ENCODE measurements at places on chromosomes 7 and 10.

DNA sequence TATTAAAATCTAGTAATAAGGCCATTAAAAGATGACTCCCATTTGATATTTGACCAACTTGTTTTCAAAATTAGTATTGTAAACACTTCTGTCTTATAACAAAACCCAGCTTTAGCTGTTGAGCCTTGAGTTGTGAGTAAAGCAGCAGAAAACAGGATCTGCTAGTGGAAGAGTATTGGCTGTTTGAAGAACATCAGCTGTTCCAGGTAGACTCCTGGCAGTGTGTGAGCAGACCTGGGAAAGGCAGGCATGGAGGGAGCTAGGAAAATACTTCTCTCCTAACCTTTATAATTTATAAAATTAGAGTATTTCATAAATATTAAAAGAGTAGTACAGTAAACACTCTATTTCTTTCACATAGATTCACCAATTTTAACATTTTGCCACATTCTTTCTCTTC lies 29.0 kb downstream of the KAT6B start:
- no peak for DNase-seq

GRCh38 chr10:111130471-111130870 lies 53.6 kb downstream of the ADRA2A start:
- no peak for DNase-seq

DNA sequence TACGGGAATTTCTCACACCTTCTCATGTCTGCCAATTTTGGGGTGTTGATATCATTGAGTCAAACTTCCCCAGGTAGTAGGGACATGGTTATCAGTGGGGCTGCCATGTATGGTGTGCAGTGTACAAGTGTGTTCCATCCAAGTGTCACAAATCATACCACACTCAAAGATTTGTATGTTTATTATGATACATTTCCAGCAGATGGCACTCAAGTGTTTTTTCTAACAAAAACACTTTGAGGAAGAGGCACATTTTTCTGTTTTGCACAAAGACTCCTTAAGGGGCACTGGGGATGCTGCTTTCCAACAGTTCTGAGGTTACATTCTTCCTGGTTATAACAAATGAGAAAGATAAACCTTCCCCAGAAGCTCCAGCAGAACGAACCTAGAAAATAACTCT lies 414.5 kb downstream of the REEP3 start:
- DNase-seq: peak; percentile 82

DNA sequence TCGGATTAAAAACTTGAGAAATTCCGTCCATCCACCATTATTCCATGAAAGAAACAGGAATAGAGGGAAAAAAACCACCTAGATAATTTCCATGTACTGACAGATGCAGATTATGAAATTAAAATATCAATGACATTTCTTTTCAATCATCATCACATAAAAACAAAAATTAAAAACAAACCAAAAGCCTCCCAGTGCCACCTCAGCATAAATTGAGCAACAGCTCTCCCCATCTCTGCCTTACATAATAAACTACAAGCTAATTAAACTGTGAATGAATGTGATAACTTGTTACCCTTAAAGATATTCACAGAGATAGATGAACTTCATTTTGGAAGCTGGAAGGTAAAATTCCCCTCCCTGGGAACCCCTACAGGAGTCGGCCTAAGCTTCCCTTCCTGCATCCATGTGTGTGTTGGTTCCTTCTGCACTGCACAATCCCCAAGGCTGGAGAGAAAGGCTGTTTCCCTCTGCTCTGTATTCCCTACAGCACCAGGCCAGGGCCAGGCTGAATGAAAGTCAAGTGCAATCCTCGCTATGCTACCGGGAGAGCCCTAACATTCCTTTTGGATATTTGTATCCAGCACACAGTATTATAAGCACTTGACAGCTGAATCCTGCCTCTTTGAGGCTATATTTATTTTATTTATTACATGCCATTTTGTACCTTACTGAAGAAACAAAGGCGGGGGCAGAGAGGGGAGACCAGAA lies 8.1 kb downstream of the CCDC6 start:
- no peak for DNase-seq

DNA sequence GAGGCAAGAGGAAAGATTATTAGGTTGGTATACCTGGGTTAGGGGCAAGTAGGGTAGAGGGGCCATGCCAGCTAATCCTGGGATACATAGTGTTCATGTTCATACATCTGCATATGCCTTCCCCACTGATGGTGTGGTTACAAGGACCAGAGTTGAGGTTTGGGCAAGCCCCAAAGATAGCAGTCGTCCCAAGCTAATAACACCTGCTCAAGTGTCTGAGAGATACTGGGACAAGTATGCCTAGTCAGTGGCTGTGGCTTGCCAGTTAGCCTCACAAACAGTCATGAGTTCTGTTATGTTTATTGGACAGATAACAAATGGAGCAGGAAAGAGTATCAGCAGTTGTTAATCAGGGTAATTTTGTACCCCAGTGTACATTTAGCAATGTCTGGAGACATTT lies 139.6 kb downstream of the ADAM22 start:
- DNase-seq: no peak

DNA sequence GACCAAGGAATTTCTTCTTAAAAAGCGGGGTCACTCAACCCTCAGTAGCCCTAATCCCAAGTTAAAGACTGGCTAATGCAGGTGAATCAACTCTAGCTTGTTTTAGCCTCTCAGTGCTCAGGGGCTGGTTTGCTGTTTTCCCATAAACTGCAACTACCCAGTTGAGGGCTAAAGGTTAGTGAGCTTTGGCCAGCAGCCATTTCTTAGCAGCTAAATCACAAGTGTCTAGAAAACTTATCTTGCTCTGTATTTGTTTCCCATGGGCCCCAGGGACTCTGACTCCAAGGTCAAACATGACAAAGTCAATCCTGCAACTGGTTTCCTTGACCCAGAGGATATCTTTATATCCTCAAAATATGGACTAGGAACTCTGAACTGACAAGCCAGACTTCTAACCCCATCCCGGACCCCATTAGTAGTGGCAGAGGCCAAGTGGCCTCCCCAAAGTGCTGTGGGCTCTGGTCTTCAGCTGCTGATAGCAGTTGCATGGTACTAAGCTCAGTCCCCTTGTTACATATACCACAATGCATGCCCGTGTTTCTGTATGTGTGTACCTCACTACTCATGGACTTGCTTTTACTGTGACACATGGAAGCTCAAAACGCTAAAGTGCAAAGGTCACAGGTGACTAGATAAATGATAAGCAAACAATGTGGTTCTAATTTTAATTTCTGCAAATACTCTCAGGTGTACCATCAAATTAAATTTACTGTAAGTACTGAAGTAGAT lies 793.0 kb upstream of the IGFBP3 start:
- no peak for DNase-seq

DNA sequence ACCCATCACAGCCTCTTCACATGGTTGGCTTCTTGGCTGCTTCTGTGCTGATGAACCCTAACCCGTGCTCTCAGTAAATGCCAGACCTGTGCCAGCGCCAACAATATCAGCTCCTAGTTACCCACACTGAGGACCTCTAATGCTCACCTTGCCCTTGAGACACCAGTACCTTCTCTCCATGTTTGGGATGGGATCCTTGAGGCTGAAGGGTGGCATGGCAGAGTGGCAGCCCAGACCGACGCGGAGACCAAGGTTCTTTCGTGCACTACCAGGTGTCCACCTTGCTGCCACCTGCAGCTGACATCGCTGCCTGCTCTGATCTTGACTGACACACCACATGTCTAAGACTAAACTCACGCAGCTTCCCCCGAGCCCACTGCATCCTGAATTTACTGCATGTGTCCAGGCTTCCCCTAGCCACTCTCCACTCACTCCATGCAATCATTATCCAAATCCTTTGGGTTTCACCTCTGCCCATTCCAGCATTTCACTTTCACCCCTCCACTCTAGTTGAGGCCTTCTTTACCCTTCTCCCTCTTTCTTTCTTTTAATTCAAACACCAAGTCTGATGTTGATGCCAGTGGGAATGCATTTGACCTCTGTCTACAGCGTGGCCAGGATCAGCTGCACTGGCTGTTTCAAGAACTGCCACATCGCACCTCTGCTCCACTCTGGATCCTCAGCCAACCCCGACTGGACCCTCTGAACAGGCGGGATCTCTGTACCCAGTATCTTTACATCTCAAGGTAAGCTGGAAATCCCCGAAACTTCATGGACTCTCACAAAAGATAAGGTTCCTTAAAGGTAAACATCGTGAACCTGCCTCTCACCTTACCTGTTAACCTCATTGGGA lies 294.9 kb downstream of the GLRX3 start:
- DNase-seq: no peak

- no peak for DNase-seq
Observed at GRCh38 chr7:2807845-2808772, 36.0 kb downstream of the GNA12 start.

GRCh38 chr10:69949770-69950169 lies 102.9 kb upstream of the MACROH2A2 start:
- no peak for DNase-seq

GRCh38 chr7:156064971-156065386 lies 252.7 kb upstream of the SHH start:
- DNase-seq: no peak
